Effector CD8-positive, alpha-beta T cell (primary cell): ENCODE measurements at places on chromosomes 2 and 18.

GRCh38 chr2:164840458-164840929 lies 1.1 kb downstream of the COBLL1 start:
- no peak for DNase-seq

GRCh38 chr2:118557016-118557415 lies 290.4 kb downstream of the EN1 start:
- DNase-seq, result no peak

GRCh38 chr2:107325981-107326786 lies 440.2 kb upstream of the ST6GAL2 start:
- DNase-seq, result no peak

DNA sequence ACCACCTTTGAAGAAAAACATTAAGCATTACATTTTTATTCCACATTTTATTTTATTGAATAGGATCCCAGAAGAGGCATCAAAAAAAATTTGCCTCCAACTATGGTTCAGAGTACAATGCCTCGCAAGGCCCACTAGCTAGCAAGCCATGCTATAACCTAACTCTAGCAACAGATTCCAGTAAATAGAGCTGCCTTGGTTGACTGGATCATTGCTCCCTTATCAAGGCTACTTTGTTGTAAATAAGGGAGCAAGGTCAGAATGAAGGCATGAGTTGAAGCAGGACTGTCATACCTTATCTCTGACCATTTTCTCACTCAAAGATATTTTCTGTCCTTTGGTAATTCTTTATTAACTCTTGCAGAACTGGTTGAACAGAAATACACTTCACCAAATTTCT lies 672.6 kb downstream of the EPHA4 start:
- no peak for DNase-seq

DNA sequence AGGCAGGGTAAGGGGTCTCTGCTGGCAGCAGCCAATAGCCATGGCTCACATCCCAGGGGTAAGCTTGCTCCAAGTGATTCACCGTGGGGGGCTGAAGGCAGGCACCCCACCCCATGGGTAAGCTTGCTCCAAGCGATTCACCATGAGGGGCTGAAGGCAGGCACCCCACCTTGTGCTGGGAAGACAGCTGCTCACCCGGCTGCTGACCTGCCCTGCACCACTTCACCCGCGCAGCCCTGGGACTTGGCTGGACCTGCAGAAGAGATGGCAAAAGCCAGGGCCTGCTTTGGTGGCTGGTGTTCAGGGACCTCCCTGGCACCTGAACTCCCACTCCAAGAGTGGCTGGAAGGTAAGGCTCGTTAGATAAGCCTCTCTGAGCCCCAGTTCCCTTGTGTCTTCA lies 19.2 kb downstream of the PTGR3 start:
- no peak for DNase-seq

DNA sequence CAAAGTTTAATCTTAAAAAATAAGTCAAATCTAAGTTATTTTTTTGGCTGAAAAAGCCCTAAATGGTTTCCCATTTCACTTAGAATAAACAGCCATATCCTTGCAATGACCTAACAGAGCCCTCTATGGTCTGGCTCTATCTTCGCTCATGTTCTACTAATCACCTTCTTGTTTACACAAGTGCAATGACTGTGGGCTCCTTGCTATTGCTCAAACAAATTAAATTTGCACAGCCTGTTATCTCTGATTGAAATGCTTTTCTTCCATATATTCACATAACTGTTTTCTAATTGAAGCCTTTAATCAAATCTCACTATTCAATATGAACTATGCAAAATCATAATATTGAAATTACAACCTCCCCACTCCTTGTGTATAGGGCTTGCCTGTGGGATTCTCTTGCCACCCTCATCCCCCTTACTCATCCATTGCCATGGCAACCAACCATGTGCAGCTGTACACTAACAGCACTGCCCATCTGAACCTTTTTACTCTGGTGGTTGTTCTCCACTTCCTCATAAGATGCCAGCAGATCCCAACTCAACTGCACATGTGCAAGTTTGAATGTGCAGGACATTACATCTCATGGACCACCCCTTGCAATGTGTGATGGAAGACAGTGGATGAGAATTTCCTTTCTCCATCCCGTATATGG lies 1083.2 kb downstream of the SOCS6 start:
- no peak for DNase-seq
